Activated T-helper 9 cell treated with anti-CD3 and anti-CD28 coated beads, Interleukin-2, amount 50 U/mL, for 16 hours (primary cell): ENCODE measurements at places on chromosomes 4 and X.

- DNase-seq = no peak
Measured at GRCh38 chrX:76971393-76972376, 475.5 kb upstream of the FGF16 start.

DNA sequence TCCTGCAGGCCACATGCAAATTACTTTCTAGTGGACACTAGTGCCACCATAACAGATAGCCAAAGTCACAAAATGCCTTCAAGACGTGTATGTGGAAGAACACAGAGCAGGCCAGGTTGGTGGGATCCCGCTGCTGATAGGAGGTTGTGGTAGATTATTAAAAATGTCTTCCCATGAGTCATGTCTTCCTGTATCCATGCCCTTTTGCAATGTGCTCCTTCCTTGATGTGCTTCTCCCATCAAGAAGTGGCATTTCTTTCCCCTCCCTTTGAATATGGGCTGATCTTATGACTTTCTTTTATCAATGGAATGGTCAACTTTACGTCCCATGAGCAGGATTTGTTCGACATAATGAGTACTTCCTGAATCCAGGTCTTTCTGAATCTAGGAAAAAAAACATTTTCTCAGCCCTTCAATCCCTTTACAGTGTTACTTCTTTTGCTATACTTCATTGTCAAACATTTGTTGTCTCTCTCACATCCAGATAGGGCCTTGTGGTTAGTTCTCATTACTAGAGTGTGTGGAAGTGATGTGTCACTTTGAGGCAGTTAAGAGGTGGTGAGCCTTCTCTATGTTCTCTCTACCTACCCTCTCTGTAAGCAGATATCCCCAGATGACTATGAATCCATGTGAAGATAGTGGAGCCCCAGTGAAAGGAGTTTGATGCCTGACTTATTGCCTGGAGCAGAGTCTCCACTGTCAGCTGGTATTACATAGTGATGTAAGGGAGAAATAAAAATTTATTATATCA lies 519.2 kb upstream of the DIPK2B start:
- no peak for DNase-seq

DNA sequence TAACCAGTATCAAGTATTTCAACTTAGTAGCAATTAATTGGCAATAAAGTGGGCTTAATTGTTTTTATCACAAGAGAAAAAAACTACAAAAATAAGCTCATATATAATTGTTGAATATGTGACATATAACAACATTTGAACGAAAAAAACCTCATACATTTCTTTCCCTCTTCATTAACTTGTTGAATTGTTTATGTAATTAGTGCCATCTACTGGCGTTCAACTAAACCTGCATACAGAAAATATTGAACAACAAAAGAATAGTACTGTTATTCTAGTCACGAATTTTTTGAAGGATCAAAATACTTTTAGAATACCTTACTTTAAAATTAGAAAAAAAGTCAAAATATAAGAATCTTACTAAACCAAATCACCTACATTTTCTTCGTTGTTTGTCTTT lies 586.5 kb upstream of the FTHL17 start:
- DNase-seq = no peak

DNA sequence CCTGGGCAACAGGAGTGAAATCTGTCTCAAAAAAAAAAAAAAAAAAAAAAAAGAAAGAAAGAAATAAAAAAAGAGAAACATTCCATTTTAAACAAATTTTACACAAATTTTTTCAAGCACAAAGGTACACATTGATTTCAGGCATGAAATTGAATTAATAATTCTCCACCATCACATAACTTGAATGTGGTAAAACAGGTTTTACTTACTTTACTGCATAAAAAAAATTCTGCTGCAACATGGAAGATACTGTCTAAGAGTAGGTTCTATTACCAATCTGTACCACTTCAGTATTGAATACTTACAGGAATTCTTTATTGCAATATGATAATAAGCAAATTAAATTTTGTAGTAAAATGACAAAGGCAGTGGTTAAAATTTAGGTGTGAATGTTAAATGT lies 271.6 kb upstream of the ARSJ start:
- no peak for DNase-seq

- no peak for DNase-seq
Measured at GRCh38 chrX:112643721-112644120, 36.0 kb downstream of the LHFPL1 start.

DNA sequence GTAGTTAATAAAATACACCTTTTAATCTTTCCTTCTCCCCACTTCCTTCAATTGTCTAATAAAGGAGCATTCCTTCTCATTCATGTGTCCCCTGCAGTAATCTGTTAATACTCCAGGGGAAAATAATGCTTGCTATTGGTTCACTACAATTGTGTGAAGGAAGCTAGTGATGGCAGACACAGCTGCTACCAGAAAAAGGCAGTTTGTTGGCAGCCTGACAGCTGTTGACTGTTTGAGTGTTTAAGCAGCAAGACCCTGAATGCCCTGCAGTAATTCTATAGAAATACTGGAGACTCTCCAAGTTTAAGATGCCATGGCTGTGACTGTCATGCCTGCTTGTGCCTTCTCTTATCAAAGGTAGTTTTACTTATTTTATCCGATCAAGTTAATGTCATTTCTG lies 359.5 kb downstream of the C4orf33 start:
- DNase-seq = no peak

GRCh38 chrX:119817130-119817690 lies 25.8 kb upstream of the RPL39 start:
- no peak for DNase-seq

DNA sequence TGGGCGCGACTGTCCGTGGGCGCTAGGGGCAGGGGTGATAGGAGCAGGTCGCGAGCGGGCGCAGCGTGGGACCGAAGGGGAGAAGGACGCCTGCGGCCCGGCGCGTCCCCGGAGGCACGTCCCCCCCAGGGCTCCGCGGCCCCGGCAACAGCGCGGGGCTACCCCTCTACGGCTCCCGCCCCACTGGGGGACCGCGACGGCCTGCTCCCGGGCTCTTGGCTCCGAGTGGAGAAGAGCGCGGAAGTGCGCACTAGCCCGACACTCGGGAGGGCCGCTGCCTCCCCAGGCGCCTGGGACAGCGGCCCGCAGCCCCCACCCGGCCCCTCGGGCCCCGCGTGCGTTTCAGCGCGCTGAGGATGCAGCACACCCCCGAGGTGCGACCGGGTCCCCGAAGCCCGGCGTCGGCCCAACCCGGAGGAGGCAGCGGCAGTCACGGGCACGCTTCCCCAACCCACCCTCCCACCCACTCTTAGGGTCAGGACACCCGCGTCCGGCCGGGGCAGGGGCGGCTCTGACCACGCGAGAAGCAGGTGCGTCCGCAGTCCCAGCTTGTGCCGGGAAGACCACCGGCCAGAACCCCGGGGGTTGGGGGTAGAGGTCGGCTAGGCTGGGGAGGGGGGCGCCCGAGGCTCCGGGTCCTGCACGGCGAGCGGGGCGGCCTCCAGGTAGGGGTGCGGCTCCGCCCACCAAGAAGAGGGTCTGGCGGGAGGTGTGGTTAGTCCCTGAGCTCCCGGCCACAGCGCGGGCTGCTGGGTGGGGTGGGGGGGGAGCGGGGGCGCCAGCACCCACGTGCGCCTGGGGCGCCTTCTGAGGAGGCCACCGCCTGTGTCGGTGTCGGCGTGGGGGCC lies 18.5 kb upstream of the NAT8L start:
- no peak for DNase-seq

DNA sequence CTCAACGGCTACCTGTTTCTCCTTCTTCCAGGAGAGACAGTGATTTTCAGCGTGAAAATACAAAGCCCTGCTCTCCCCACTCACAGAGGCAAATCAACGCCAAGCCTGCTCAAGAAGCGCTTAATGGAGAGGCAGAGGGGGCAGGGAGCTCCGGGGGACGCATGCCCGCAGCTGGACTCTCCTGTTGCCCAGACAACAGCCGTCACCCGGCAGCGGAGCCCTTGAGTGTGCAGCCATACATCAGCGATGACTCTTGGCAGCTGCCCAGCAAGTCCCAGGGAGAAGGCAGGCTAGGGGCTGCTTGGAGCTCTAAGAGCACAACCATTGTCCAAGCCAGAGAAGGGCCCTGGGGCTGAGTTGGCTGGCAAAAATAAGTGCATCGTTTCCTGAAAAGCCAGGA lies 71.0 kb upstream of the AFAP1 start:
- DNase-seq = no peak

- no peak for DNase-seq
Measured at GRCh38 chr4:21890231-21890630, 58.3 kb downstream of the KCNIP4 start.

GRCh38 chr4:110092646-110093045 lies 105.8 kb downstream of the ELOVL6 start:
- no peak for DNase-seq

DNA sequence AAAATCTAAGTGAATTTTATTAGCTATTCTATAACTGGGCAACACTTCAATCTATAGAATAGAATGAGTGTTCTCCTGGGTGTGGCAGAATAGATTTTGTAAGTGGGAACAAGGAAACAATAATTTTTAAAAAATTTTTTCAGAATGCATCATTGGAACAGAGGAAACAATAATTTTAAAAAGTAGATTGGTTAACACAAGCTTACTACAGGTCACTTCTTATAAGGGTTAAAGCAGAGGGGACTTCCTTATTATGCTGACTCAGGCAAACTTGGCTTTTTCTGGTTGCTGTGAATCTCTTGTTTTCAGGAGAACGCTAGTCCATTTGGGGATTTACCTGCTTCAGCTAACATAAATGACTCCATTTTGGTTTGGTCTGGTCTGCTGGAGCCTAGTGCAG lies 52.5 kb downstream of the HOPX start:
- DNase-seq = no peak

DNA sequence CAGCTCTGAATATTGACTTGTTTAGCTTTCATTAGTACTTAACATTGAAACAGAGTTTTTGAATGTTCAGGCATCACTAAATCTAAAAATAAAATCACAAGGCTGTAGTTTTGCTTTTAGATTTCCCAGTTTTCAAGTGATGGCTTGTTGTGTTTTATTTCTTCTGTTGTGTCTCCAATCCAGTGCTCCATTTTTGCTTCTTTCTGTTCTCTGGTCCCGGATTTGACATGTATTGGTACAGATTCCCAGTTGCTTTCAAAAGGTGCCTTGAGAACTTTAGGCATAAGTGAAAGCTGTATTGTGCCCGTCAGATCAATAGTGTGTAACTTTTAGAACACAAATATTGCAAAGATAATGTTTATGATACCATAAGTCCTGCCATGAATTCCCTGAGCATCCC lies 53.2 kb downstream of the ARHGAP10 start:
- DNase-seq = no peak

DNA sequence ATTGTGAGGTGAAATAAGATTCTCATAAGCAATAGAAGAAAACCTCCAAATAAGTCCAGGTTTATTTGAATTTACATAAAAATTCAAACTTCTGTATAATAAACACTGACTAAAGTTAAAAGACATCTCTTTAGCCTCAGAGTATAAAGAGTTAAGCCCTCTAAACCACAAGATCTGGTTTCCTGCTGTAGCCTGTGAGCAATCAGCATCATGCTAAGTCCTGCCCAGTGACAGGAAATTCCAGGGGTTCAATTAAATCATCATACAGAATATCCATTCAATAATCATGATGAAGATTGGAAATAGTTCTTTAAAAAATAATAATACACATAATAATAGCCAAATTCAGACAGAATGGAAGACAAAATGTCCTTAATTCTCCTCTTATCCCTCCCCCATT lies 139.2 kb upstream of the DGKK start:
- DNase-seq = no peak

DNA sequence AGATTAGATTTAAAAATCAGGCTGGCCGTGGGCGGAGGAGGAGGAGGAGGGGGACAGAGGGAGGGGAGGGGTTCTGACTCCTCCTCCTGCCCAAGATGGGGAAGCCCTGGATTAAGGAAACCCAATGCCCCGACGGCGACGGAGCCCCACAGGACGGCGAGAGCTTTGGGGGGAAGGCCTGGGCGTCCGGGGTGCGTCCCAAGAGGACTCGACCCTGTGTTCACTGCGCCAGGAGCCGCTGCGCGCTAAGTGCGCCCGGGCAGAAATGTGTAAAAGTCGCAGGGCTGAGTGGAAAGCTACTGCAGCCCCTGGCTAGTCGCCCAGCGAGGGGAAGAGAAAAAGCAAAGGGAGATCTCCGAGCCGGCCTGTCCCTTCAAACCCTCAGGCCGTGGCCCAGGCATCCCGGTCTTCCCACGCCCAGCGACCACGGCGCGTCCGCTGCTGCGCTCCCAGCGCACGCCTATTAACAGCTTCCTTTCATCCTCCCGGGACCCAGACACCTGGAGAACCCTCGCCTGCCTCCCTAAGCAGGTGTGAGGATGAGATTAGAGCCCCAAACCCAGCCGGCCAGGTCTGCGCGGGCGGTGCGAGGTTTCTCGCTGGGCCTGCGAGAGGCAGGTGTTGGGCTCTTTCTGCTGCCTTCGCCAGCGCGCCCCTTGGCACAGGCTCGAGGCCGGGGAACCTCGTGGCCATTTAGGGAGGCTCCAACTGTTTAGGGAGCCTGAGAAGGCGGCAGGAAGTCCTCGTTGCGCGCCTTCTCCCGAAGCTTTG lies 1.4 kb upstream of the RPS6KA3 start:
- DNase-seq = no peak
